B cell (primary cell): ENCODE measurements at places on chromosomes 11 and 22.

DNA sequence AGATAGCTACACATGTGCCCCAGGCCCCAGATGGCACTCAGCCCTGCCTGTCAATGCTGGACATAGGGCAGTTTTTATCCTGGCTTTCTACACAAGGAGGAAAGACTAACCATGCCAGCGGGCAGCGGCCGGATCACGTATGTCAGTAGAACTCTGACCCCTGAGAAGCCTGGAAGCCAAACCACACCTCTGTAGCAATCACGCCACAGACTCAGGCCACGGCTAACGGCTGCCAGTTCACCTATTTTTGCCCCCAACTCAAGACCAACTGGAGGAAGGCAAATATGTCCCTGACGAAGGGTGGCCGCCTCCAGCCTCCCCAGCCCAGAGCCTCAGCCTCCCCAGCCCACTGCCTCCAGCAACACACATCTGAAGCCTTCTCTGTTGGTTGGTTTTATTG is 7.2 kb upstream of the CD81 start:
- DNase-seq = no peak

DNA sequence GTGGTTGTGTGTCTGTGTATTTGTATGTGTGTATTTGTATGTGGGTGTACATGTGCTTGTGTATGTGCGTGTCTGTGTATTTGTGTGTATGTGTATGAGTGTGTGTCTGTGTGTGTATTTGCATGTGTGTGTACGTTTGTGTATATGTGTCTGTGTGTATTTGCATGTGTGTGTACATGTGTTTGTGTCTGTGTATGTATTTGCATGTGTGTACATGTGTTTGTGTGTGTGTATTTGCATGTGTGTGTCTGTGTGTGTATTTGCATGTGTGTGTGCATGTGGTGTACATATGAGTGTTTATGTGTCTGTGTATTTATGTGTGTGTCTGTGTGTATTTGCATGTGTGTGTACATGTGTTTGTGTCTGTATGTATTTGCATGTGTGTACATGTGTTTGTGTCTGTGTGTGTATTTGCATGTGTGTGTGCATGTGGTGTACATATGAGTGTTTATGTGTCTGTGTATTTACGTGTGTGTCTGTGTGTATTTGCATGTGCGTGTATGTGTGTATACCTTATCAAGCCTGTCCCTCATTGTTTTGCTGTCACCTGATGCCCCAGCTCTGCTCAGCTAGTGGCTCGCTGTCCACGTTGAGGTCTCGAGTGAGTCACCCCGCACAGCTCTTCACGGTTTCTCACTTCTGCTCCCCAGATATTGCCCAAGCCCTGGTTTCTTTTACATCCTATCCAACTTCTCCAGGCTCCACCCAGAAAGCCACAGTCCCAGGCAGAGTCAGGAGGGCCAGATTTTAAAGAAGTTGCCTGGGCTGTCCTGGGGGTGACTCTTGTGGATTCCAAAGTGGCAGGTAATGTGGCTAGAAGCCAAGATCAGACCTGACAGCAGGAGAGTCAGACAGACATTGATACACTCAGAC is 15.2 kb downstream of the MB start:
- no peak for DNase-seq

- no peak for DNase-seq
Measured at GRCh38 chr11:77198440-77198849, 70.4 kb downstream of the MYO7A start.

DNA sequence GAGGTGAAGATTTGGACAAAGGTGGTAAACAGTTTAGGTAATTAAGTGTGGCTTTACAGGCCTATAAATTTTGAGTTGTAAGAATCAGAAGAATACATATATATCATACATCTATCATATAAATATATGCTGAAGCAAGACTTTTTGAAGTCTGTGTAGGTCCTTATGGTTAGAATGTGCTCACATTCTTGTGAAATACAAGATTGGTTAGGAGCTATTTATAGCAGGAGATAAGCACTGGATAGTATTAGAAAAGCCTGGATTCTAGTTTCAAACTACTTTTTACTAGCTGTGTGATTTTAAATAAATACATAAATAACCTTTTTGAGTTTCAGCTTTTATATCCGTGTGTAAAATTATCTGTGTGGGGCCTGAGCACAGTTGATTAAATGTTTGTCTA is 42.3 kb downstream of the ANKRD42 start:
- DNase-seq = no peak

DNA sequence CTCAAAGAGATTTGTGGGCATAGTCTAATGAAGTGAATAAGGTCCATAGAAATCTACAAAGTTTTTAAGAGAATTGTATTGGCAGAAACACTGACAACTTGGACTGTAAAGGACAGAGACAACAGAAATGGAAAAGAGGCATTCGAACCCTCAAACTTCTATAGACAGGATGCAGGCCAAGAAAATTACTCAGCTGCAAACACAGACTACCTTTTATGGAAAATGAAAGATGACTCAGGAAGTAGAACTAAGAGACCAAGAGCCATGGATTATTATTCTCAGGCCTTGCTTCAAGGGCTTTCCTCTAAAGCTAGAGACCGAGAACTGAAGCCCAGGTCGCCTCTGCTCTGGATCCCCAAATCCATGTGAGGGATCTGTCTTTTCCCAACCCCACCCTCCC is 3.8 kb upstream of the PELI3 start:
- DNase-seq = no peak

- no peak for DNase-seq
Measured at GRCh38 chr11:64008914-64009633, 22.8 kb downstream of the OTUB1 start.

DNA sequence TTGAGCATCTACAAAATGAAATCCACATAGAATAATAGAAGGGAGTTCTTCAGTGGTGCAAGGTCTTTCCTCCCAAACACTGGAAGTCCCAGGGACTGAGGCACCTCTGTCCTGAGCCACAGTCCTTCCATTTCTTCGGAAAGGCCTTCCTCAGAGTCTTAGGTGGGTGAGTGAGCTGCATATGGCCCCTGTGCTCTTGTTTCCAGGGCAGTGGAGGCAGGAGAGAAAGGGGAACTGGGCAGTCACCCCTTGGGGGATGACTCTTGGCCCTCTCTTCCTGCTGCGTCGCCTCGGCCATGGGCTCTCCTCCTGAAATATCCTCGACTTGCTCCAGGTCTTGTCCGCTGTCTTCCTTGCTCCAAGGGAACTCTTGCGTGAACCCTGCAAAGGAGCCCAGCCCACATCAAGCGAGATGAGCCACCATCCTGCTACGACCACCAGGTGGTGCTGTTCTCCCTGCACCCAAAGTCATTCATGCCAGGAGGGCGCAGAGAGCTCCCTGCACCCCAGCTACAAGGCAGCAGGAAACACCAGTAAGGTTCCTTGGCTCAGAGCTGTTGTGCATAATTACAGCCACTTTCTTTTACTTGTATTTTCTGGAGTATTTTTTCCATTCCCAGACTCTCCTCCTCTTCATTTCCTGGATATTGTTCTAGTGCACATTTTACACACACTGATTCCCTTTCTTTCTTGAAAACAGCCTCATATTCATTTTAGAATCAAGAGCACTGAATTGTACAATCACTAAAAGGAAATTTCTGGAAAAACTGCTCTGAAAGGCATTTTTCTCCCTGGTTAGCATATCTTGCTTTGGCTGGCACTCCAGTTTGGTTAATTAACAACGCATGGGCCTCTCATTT is 397.8 kb downstream of the OPCML start:
- DNase-seq = peak; percentile 20

DNA sequence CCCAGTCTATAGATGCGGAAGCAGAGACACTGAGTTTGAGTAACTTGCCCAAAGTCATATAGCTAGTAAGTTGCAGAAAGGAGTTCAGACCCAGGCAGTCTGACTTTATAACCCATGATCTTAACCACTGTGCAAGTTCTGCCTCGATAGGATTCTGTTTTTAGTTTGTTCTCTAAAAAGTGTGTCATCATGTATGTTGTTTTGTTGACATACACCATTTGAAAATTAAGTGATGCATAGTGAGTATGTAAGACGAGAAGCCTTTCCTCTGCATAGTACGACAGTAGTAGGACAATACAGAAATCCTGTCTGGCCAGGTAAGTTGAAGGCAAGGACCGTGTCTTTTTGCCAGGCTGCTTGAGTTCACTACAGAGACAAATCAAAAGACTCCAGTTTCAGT is 3.3 kb downstream of the ZC3H12C start:
- no peak for DNase-seq

DNA sequence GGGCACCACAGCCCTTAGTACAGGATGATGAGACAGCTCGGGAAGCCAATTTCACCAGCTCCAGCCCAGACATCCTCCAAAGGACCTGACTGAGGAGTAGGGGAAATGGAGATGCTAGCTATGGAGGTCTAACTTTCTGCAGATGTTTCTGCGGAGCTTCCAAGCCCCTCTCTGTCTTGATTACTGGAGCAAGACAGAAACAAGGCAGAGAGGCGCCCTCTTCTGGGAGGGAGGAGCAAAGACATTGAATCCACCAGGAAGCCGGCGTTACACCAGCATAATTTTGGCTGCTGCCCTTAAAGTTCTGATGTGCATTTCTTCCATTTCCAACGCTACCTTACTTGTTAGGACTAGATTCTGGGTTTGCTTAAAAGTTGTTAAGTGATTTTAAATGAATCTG is 107.3 kb upstream of the HSD17B12 start:
- DNase-seq = no peak

DNA sequence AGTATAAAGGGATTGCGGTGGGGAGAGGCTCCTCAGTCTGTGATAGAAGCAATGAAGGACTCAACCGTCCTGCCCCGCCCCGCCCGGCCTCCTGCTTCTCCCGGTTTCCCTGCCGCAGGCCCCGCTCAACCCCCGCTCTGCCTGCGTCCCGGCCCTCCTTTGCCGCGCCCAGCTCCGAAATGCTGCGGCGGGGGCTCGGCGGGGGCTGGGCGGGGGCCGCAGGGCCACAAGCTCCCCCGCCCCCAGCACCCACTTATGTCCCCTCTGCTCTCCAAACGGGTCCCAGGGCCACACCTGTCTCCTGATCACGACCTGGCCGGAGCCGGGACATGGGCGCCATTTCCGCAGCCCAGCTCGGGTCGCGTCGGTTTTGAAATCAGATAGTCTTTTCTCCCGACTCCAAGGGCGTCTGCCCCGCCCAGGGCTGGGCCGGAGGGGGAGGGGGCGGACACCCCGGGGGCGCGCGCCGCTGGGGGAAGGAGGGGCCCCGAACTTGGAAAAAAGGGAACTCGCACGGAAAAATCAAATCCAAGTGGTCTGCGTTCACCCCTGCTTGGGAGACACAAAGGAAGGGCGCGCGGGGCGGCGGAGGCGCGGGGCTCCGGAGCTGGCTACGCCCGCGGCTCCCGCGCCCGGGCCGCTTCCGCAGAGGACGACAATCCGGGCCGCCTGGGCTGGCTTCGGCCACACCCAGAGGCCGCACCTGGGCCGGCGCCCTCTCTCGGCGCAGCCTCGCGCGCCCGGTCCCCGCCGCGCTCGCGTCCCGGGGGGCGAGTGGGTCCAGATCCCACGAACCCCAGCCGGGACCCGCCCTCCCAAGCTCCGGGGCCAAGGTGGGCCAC is 70.6 kb upstream of the EP300 start:
- peak; percentile 80 for DNase-seq

GRCh38 chr11:46615756-46616155 is 1.3 kb downstream of the HARBI1 start:
- no peak for DNase-seq

DNA sequence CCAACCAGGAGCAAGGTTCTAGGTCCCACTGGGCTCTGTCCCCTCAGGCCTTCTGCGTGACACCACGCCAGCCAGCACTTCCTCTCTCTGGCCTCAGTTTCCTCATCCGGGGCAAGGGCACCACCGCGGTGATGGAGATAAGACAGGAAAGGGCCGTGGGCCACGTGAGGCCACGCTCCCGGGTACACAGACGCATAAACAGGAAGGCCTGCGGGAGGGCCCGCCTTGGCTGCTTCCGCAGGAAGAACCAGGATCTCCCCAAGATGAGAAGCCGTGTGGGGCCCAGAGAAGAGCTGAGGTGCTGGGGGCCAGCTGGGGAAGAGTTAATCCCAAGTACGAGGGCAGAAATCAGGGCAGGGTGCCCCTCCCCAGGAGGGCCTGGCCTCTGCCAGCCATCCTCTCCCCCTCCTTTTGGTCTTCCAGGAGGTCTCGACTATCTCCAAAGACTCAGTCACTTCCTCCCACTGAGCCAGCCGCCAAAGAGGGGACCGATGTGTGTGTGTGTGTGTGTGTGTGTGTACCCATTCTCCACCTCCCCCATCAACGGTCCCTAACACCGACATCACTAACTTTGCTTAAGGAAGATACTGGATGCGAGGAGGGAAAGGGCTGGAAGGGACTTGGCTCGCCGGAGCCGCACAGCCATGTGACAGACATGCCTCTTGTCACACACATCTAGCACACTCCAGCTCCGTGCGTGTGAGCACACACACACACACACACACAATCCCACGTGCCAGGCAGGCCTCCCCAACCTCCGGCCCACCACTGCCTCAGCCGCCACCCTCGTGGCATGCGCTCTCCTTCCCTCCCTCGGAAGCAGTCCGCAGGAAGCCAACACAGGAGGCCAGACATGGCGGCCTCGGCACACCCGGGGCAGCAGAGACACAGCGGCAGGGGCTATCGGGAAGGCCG is 1.4 kb downstream of the MFNG start:
- DNase-seq = peak; percentile 84

DNA sequence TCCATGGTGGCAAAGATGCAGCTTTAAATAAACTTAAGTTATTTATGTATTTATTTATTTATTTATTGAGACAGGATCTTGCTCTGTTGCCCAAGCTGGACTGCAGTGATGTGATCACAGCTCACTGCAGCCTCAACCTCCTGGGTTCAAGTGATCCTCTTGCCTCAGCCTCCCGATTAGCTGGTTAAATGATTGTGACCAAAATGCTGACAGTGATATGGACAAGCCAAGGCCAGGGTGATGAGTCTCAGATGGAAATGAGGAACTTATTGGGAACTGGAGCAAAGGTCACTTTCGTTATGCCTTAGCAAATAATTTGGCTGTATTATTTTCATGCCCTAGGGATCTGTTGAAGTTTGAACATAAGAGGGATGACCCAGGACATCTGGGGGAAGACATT is 9.3 kb upstream of the LRP5 start:
- no peak for DNase-seq

GRCh38 chr22:30175690-30176288 is 70.8 kb downstream of the LIF start:
- no peak for DNase-seq

DNA sequence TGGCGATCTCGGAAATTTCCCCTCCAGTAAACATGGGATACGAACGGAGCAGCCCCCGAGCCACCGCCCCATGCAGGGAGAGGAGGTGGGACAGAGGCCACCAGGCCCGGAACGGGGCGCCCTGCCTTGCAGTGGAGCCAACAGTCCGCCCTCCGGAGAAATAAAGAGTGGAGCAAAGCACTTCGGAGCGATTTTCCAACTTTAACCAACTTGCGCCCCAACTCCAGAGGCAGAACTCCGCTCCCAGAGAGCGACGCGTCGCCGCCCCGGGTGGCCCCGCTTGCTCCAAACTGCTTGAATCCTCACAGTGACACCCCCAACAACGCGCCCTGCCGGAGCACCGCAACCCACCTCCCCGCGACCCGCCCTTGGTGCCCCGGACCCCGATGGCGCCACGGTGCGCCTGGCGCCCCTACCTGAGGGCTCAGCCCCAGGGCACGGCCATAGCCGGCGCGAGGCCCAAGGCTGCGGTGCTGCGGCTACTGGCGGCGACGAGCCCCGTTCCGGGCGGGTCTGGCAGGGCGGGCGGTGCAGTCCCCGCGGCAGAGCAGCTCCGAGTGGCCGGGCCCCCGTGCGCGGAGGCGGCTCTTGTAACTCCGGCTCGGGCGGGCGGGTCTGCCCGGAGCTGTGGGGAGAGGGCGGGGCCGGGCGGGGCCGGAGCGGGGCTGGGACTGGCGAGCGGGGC is at the start of gene AHNAK:
Gene AHNAK (minus strand): TSS at position 563 of the 685 bp plus-strand sequence. CDS start 10,708 bp downstream, outside the sequence.
- peak; percentile 84 for DNase-seq

- no peak for DNase-seq
Measured at GRCh38 chr11:116366980-116367645, 405.7 kb downstream of the BUD13 start.
